OCI-LY7 (cell line): ENCODE measurements at places on chromosomes 5 and 9. TPM values are rescaled to one million over a fixed set of nuclear protein-coding genes. Genes with fewer than 3 reads are reported as not detected.

The AK8 gene
- total RNA-seq: 0.27 TPM in 1 of 2 replicates, not detected in the other

The FRRS1L gene
- total RNA-seq: not detected in 2 replicates

DNA sequence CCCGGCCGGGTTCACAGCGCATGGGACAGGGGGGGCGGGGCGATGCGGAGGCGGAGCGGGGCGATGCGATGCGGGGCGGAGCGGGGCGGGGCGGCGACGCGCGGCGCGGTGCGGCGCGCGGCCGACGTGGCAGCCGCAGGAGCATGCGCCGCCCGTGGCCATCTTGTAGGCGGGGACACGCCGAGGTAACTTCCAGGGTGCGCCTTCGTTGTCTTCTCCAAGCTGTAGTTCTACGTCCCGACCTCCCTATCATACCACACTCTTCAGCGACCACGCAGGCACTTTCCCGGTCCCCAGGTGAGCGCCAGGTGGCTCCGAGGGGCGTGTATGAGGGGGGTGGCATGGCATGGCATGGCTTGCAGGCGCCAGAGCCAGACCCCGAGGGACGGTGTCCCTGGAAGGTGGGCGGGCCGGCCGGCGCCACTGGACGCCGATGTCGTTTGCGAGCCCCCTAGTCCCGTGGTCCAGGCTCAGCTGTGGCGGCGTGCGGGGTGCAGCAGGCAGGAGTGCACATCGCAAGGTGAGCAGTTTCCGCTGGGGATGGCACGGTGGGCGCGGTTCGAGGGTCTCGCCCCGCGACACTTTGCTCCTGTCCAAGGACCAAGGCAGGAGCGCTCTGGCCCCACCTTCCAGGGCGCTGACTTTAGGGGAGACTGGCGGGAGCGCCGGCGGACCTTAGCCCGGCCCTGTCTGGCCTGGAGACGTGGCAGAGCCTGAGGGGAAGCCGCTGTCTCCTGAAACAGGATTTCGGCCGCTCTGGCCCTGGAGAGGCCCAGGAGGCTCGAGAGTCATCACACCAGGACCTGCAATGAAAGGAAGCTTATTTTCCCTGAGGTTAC, at the start of gene PRRC1:
Gene PRRC1 (plus strand): TSS at position 161 of the 839 bp plus-strand sequence. CDS start 5,840 bp downstream, outside the sequence.
- peak; percentile 87 for DNase-seq

DNA sequence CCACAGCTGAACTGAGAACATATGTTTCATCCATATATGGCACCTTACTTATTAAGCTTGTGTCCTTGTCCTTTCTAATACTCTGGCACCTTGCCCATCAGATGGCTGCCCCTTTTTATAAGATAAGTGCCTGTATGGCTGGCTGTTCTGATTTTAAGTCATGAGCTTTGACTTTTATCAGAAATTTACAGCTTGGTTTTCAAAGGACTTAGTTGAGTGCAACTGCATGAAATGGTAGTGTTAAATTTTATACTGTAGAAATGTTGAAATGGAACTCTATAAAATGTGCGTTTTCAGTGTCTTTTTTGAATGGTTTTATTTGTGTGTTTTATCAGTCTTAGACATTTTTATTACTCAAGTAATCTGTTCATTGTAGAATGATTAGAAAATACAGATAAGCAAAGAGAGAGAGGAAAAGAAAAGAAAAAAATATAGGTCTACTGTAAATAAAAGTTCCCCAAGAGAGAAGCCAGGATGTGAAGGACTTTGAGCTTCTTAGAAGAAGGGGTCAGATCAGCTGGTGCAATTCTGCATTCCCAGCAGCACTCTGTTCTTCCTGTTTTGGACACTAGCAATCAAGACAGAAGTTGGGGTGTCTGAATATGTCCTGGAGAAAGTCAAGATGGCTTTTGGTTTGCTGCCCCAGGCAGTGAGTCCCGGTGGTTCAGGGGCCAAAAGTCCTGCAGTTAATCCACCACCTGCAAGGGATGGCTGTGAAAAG, 38.9 kb downstream of the ARHGAP26 start:
- no peak for DNase-seq

GRCh38 chr9:78439866-78440830, 143.2 kb downstream of the PSAT1 start:
- DNase-seq: no peak

The LCN6 gene
- total RNA-seq: not detected in 2 replicates

The RALGPS1 gene
- 14.1 and 16.3 TPM in 2 replicates for total RNA-seq

DNA sequence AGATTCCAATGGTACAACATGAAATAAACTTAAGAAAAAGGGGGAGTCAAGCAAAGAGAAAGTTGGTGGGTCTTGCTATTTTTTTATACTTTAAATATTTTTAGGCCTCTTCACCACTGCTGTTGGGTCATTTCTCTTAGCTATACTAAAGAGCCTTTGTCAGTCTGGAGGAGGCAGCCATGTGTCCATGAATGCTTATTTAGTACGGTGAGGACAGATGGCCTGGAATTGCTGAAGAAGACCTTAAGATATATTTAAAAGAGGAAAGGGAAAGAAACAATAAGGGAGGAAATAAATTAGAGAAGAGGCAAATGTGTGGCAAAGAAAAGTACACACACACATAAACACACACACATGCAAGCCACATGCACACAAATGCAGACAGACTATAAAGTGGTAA, 560.5 kb upstream of the MEF2C start:
- DNase-seq: no peak

DNA sequence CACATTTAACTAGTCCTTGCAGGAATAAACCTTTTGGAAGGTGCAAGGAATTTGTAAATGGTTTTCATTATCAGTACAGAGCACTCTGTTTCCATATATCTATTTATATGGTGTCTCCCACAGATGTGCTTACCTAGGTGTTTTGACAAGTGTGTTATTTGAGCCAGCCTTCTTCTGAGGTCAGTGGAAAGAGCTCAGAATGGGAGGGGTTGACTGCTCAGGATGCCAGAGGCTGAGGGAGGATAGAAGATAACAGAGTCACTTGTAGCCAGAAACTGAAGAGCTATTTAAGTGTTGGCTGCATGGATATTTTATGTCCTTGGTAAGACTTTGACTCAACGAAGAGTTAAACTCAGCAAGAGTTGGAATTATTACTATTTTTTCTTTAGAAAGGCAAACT, 5.0 kb downstream of the CMYA5 start:
- DNase-seq: no peak

DNA sequence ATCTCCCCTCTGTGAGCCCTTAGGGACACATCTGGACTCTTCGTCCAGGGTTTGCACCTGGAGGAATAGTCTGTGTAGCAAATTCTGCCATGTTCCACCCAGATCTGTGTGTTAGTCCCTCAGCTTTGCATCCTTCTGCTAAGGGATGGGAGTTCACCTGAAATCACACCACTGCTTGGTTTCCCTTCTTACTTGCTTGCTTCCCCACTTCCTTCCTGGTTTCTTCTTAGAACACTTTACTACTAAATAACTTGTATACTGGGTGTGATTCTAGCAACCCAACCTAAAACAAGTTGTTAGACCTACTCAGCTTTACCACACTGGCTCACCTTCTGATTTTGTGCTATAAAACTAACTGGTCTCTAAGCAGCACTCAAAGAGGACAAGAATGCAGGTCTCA, 202.6 kb upstream of the MAP3K1 start:
- DNase-seq: no peak

The SLC6A18 gene
- total RNA-seq: not detected in 2 replicates

DNA sequence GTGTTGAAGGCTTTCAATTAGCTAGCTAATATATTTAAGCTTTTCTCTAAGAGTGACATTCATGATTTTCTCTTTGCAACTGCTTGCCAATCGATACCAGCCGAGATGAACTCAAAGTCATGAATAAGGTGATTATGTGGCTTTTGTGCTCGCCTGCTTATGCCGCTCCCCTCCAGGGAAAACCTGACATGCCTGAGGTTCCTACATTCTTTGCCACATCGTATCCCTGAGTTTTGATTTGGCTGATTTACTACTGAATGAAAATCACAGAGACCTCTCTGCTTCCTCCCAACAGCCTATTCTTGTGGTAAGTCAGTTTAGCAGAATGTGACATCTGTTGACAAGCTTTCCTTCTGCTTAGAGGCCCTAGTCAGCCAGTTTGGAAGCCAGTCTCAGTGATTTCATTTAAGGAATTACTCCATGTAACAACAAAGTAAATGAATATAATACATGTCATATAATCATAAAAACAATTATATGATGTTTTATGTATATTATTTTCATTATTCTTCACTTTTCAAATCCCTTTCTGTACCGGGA, 513.4 kb downstream of the CSNK1G3 start:
- DNase-seq: no peak

GRCh38 chr9:5388026-5388819, 48.5 kb upstream of the RLN1 start:
- DNase-seq: no peak

The FSTL4 gene
- not detected in 2 replicates for total RNA-seq

The MSX2 gene
- total RNA-seq: not detected in 2 replicates

GRCh38 chr5:10969684-10970180, 208.7 kb upstream of the DAP start:
- no peak for DNase-seq

- DNase-seq: no peak
Observed at GRCh38 chr5:161645264-161645663, 40.3 kb upstream of the GABRA6 start.

- DNase-seq: no peak
Observed at GRCh38 chr5:74015716-74016115, 389.7 kb downstream of the ARHGEF28 start.

The ORM2 gene
- not detected in 2 replicates for total RNA-seq

DNA sequence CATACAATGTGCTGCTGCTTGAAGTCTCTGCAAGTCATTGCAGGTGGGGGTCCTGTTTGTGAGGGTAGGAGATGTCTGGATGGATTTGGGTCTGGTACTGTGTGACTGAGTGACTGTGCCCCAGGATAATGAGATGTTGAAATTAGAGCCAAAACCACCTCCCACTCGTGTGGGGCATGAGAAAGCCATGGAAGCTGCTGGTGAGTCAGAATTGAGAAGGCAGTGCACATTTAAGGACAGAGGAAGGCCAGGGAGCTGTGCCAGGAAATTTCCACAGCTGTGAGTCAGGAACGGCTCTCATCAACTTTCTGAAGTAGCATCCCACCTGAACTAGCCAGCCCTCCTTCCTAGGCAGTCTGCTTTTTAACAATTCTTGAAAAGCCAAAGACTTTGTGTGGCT, 229.8 kb downstream of the DRD1 start:
- no peak for DNase-seq

GRCh38 chr5:90142541-90142940, 267.0 kb downstream of the CETN3 start:
- DNase-seq: no peak

GRCh38 chr5:141560151-141560550, 58.6 kb downstream of the DIAPH1 start:
- DNase-seq: no peak

The NIM1K gene
- total RNA-seq: 0.68 TPM in 1 of 2 replicates, not detected in the other

DNA sequence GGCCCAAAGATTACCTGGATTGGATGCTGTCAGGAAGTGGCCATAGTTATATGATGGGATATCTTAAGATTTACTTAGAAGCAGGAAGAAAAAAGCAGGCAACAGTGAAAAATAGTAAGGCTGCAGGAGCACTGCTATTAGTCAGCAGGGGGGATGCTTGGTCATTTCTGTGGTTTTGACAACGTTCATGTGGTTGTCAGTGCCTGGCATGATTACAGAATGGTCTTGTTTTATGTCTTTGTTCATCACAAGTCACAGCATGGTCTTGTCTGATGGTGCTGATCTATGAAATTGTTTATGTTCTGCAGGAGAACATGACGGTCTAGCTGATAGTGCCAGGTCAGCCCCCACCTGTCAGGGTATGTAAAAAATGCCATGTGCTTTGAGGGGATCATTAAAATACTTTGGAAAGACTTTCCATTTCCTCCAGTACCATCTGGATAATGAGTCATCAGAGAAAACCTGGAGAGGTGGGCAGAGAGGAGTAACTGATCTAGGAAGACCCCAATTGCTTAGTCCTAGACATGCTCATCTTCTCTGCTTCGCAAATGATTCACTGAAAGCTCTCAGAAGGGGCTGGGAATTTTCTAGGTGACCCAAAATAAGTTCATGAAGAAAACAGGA, 48.5 kb downstream of the PLGRKT start:
- DNase-seq: no peak

The PHPT1 gene
- total RNA-seq: 42.4 and 49.9 TPM in 2 replicates

DNA sequence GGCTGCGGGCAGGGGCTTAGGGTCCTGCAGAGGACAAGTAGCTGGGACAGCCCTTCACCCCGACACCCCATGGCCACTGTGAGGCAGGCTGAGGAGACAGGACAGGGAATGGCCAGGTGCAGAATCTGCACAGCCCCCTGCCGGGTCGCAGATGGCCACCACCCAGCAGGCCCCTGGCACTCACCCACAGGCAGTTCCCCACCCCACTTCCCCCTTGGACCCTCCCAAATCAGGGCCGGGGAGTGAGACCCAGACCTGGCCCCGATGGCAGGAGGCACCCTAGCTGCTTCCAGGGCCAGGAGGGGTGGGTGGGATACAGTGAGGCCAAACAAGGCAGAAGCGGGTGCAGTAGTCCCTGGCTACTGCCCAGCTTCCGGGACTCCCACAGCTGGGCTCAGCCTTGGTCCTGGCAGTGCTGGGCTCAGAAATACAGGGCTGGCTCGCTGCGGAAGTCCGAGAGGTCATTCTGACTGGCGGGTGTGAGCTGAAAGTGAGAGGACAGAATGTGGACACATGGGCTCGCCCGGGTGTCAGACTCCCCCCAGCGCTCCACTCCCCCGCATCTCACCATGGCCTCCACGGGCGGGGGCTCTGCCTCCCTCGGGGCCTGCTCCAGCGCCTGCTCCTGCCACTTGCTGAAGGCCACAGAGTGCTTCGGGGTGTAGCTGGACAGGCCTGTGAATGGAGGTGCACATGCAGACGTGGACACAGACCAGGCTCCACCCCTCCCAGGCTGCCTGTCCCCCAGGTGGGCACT, 3.4 kb downstream of the SSNA1 start:
- no peak for DNase-seq

- DNase-seq: no peak
Observed at GRCh38 chr9:132154863-132155567, 6.8 kb upstream of the NTNG2 start.

DNA sequence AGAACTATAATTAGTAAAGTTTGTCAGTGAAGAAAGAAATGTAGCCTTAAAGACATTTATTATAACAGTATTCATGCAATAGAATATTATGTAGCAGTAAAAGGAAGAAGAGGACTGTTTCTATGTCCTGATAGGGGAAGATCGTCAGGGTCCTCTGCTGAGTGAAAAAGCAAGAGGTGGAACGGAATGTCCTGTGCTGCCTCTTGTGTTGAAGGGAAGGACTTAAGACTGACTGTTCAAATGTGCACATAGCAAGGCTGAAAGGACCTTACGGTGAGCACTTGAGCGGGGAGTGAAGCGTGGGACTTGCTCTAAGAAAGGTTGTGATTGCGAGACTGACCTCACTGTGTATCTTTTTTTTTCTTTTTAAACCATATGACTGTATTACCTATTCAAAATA, 63.2 kb downstream of the SNX24 start:
- no peak for DNase-seq

GRCh38 chr5:10627160-10627701, 63.4 kb downstream of the ANKRD33B start:
- DNase-seq: no peak

DNA sequence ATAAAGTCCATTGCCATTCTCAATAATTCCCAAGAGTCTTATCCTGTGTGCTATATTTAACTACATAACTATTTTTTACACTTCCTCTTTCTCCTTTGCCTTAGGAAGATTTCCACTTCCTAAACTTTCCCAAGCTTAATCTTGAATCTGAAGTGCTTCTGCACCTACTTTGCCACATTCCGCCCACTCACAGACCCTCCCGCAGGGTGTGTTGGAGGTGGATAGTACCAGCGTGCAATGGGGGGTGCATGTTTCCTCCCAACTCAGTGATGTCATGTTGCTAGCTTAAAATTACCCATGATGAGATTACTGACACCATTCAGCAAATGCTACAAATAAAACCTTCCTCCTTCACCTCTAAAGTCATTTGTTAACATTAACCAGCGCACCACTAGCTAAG, 460.2 kb downstream of the NR2F1-AS1 start:
- DNase-seq: no peak

GRCh38 chr5:173714551-173715428, 98.3 kb upstream of the BOD1 start:
- no peak for DNase-seq
